Stomach (tissue), 19 donors: ENCODE measurements at places on chromosomes 11 and 22.

GRCh38 chr11:117058761-117059261, 39.4 kb downstream of the SIK3 start:
- DNase-seq: no peak

DNA sequence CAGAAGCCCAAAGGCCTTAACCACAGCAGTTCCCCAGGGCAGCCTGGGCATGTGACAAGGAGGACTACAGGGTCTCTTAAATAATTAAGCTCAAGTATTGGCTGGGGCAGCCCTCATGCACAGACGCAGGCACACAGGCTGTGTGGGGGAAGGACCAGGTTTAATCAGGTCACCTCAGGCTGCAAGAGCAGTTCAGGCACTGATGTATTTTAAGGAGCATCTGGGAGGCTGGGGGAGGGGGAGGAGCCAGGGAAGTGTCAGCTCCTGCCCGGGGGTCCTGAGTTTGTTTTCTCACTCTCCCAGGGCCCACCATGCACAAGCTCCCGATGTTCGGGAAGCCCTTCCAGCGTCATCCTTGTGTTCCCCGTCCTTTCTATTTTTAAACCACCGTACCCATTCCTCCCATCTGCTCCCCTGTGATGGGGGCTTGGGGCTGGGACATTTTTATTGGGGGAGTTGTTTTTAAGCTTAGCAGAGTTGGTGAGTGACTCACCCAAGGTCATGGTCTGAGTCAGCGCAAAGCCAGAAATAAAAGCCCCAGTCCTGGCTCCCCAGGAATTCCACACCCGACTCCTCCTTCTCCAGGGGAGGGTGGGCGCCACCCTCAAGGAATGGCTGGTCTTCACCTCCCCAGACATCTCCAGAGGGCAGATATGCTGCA, 2.4 kb downstream of the CSDC2 start:
- DNase-seq: no peak

DNA sequence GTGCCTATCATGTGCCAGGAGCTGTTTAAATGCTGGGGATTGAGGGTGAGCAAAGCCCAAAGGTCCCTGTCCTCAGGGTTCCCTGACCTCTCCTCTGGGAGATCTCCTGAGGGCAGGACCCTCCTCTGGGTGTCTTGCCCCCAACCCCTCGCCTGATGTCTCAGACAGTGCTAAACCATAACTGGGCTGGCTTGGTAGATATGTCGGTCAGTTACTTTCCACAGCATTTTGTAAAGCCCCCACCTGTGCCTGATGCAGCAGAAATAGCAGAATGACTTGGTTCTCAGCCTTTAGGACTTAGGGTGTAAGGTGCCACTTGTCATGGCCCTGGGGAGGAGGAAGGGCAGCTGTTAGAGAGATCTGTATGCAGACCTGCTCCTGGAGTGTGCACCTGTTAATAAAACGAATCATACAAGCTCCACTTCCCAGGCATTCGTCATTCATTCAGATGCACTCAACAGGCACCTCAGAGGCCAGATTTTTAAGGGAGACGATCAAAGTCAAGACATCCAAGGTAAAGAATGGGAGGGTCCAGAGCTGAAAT, 88.1 kb downstream of the TP53I11 start:
- DNase-seq: no peak

DNA sequence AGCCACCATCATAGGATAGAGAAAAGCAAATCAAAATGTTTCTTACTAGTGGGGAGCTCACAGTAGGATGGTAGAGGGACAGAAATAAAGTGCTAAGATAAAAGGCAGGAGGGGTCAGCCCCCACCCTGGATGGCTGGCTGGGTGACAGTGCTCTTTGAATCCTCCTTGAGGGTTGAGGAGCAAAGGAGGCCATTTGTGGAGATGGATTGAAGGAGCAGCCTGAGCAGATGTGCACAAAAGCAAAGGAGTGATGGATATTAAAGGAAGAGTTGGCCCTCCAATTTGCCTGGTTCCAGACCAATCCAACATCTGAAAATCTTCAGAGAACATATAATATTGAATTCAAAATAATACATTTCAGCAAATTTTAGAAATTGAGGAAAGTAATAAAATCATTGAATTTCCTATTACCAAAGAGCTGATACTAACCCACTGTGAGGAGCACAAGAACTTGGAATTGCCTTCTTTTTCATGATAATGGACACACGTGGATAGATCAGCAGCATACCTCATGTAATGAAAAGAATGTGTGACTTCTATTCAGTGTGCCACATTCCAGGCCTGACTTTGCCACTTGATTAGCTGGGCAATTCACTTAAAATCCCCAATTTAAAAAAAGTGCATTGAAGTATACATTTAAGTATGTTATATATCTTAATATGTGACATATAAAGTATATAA, 287.0 kb downstream of the FAT3 start:
- no peak for DNase-seq

- no peak for DNase-seq
Observed at GRCh38 chr11:76724171-76724768, 53.7 kb upstream of the LRRC32 start.

DNA sequence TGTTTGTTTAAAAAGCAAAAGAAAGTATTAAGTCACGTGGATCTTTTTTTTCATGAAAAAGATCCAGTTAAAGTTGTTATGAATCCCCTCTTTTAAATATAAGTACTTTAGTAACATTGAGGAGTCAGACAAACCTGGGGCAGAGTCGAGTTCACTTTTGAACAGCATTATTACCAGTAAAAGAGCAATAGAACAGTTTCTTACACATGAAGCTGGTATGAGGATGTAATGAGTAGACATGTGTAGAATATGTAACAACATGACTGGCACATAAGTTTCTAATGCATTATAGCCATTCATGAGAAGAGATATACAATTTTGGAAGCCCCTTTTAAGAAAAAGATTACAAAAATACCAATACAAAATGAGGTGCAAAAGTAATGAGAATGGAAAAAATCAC, 7.6 kb upstream of the MUC15 start:
- DNase-seq: no peak

- peak; percentile 8 for DNase-seq
Observed at GRCh38 chr22:50677493-50678217, 5.0 kb downstream of the SHANK3 start.

GRCh38 chr22:38981005-38981991, 849 bp upstream of the APOBEC3B start:
- peak; percentile 74 for DNase-seq

DNA sequence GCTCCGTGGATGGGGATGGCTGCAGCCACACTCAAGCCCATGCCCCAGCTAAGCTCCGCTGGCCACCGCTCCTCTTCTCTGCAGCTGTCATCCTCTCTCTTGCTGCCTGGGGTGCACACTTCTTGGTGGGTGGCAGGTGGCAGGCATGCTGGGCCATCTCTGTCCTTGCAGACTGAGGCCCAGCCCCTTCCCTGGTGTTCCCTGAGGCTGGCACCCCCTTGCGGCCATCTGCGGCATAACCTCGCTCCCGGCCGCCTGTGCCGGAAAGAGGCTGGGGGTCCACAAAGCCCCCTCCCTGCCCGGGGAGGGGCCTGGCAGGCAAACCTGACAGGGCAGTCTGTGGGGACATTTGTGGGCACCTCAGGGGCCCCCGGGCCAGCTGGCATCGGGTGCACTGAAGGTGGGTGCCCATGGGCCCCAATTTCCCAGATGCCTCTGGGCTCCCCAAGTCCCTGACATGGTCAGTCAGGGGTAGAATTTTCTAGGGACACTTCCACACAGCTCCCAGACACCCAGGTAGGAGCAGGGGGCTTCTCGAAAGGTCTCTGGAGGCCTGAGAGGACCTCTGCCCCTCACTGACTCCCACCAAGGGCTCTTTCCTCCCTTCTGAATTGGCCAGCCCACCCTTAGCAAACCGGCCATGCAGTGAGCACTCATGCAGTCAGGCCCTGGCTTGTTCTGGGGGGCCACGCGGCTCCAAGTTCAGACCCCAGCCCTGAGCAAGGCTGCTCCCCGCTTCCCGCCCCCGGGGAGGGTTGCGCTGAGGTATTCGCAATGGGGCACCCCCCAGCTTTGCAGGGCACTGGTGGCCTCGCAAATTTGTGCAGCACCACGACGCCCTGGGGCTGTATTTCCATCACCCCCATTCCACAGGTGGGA, 23.5 kb upstream of the TH start:
- DNase-seq: peak; percentile 53

DNA sequence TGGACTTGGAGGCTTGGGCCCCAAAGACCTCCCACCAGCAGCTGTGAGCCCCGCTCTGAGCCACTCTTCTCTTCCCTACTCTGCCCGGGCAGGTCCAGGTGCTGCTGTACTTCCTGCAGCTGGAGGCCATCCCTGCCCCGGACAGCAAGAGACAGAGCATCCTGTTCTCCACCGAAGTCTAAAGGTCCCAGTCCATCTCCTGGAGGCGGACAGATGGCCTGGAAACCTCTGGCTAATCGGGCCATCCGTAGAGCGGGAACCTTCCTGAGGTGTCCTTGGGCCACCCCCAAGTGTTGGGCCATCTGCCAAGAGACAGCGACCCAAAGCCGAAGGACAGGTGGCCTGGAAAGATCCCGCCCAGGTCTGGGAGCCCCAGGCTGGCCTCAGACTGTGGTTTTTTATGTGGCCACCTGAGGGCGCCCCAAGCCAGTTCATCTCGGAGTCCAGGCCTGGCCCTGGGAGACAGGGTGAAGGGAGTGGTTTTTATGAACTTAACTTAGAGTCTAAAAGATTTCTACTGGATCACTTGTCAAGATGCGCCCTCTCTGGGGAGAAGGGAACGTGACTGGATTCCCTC, 135.1 kb downstream of the BCR start:
- peak; percentile 74 for DNase-seq

- no peak for DNase-seq
Observed at GRCh38 chr22:27843441-27843840, 41.9 kb upstream of the MN1 start.

- DNase-seq: no peak
Observed at GRCh38 chr22:27431081-27431480, 370.5 kb downstream of the MN1 start.

DNA sequence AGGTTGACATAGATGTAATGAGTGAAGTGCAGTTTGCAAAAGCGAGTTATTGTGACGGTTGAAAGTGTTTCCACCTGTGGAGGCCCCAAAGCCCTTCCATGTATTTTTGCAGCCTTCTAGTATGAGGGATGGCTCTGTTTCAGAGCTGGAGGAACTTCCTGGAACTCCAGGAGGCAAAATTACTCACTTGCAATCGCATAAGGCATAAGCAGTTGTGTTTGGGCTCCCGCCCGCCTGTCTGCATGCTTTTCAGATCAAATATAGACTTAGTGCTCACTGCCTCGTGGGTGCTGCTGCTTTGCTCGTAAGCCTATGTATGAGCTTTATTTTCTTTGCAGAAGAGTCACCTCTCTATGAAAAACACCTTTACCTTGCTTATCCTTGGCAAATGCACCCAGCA, 146.8 kb upstream of the LARGE1 start:
- peak; percentile 31 for DNase-seq

GRCh38 chr11:109320595-109320994, 101.4 kb upstream of the C11orf87 start:
- DNase-seq: no peak
